ENCODE measurements at places on chromosomes 11 and 22.

DNA sequence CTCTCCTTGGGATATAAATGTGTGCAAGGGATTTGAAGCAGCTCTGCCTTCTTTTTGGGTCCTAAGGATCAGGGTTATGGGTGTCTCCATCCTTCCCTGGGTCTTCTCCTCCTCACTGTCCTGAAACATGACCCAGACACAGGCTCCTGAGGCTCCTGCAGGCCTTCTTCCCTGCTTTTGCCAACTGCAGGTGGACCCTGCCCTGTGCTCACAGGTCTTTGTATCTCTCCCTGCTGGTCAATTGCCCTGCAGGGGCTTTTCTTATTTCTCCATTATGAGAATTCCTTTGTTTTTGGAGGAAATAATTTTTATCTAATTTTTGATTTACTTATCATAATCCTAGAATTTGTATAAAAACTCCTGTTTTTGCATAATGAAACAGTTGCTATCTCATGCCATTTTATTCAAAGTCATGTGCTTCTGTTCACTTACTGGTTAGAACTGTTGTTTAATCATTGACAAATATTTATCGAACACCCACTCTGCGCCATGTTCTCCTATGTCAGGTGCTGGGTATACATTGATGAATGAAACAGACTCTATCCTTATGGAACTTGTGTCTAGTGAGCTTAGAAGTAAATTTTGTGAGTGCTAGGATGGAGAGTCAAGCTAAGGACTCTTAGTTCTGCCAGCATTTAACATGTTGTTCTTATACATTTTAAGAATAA lies 89.7 kb upstream of the TOP3B start:
- DNase-seq: no peak

- DNase-seq: no peak
These were observed 43.4 kb downstream of the PISD start for GRCh38 chr22:31618471-31619176.

GRCh38 chr11:115724666-115725065 lies 220.5 kb upstream of the CADM1 start:
- no peak for DNase-seq

GRCh38 chr11:122634501-122634900 lies 21.0 kb upstream of the UBASH3B start:
- no peak for DNase-seq
